ENCODE measurements at places on chromosomes 5 and 9.

- DNase-seq: no peak
Measured at GRCh38 chr5:125002727-125003598, 256.5 kb upstream of the ZNF608 start.

DNA sequence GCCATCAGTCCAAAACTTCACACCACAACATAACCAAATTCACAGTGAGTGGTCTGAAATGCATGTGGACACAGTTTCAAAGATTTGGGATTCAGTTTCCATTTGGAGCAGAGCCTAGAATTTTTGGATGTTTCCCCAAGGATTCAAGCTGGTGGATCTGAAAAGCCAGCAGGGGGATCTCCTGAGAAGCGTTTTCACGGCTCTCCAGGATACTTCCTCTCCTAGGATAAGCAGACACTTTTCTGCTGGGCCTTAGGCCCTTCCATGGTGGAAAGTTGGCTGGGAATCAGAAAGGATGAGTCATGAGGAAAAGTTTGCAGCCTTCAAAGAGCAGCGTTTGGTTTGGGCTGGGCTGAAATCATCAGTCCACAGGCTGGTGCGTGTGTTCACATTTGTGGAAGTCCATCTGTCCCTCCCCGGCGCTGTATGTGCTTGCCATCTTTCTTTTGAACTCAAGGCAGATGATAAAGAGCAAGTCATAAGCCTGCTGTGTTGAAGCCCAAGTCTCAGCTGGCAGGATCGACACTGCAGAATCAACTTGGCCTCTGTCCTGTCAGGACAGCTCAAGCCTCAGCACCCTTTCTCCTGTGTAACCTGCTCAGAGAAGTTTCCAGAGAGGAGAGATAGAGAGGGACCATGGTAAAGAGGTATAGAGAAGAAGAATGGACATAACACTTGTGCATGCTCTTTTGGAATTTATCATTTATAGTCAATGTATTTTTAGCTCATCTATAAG lies 152.6 kb upstream of the MSX2 start:
- no peak for DNase-seq

GRCh38 chr5:96142786-96143434 lies 181.3 kb upstream of the ELL2 start:
- DNase-seq: no peak

GRCh38 chr9:68694125-68694524 lies 10.9 kb upstream of the PIP5K1B start:
- DNase-seq: no peak

DNA sequence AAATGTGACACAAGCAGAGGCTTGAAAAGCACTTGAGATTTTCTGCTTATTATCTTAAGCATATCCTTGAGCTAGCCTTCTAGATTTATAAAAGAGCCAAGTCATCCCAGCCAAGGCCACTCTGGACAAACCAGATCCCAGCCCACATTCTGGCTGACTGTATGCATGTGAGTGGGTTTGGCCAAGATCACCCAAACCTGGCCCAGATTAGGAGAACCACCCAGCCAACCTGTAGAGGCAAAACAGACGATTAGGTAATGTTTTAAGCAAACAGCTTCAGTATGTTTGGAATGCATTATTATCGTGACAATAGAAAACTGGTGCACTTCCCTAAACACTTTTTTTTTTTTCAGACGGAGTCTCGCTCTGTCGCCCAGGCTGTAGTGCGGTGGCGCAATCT lies 151.9 kb downstream of the SPATA31D1 start:
- no peak for DNase-seq

GRCh38 chr5:145978171-145978570 lies 41.8 kb downstream of the SH3RF2 start:
- no peak for DNase-seq

DNA sequence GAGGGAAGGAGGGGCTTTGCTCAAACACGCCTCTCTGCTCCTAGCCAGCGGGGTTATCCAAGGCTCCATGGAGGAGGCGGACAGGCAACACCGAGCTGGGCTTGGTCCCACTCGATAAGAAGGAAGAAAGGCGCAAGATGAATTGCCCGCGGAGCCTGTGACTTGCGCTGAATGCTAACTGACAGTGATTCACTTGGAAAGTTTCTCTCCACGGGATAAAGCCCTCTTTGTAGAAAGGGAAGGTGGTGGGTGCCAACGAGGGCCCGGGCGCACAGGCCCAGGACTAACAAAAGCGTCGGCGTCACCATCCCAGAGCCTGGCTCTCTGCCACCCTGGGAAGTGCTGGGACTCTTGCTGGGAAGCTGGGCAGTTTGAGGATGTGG lies 76.0 kb downstream of the VAV2 start:
- DNase-seq: no peak

- no peak for DNase-seq
Measured at GRCh38 chr9:95261890-95262289, 55.6 kb downstream of the FANCC start.

DNA sequence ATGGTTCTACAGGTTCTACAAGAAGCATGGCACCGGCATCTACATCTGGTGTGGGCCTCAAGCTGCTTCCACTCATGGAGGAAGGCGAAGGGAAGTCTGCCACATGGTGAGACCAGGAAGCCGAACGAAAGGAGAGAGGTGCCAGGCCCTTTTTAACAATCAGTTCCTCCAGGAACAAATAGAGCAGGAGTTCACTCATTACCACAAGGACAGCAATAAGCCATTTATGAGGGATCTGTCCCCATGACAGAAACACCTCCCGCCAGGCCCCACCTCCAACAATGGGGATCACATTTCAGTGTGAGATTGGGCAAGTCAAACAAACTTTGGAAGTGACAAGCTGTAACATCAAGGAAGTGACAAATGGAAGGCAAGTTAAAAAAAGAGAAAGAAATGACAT lies 95.5 kb upstream of the PTPN3 start:
- DNase-seq: no peak

All from CD4-positive, alpha-beta T cell treated with Interleukin-6 at 100 ng/mL for 8 hours (primary cell).